Effector memory CD4-positive, alpha-beta T cell (primary cell): ENCODE measurements at places on chromosomes 6 and 20.
A peak's percentile ranks its signal among the peaks of the same experiment; 100 is the strongest.

DNA sequence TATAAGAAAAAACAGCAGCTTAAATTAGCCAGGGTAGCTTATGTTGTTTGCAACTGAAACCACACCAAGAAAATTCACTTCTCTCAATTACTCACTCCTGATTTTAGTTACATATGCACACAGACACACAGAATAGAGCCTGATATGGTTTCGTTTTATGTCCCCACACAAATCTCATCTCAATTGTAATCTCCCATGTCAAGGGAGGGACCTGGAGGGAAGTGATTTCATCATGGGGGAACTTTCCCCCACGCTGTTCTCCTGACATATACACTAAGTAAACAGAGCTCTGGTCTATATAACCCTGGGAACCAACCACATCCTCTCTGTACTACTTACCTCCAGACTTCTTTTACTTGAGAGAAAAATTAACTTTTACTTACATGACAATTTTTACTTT is 9.8 kb downstream of the OR12D1 start:
- no peak for DNase-seq

DNA sequence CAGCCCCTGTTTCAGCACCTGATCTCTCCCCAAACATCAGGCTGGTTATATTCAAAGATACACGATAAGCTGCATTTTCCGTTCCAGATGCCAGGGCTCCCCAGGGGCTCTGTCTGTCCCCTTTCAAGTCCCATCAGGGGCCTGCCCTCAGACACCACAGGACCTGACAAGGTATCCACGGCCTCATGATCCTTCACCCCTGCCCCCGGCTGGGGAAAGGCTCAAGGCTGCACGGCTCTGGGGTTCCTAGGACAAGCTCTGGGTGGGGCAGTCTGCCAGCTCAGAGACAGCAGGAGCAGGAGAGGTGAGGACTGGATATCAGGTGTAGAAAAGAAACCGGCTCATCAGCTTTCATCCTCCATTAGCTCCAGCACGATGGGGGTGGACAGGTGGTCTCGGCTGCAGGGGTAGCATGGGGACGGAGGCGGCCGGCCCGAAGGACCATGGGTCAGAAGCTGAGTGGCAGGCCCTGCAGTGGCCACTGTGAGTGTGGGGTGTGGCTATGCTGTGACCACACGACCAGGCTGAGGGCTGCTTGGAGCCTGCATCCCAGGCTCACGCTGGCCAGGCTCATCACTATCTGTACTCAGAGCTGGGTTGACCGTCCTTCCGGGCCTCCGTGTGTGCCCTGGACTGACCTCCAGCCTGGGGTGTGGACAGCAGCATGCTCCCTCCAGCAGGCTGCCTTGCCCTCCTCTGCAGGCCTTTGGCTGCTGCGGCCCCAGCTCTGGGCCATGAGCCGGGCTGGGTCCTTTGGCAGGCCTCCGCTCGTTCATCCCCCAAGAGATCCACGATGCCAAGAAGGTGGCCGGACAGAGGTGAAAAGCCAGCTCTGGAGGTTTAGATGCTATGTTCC is 386.2 kb downstream of the THBS2 start:
- no peak for DNase-seq

DNA sequence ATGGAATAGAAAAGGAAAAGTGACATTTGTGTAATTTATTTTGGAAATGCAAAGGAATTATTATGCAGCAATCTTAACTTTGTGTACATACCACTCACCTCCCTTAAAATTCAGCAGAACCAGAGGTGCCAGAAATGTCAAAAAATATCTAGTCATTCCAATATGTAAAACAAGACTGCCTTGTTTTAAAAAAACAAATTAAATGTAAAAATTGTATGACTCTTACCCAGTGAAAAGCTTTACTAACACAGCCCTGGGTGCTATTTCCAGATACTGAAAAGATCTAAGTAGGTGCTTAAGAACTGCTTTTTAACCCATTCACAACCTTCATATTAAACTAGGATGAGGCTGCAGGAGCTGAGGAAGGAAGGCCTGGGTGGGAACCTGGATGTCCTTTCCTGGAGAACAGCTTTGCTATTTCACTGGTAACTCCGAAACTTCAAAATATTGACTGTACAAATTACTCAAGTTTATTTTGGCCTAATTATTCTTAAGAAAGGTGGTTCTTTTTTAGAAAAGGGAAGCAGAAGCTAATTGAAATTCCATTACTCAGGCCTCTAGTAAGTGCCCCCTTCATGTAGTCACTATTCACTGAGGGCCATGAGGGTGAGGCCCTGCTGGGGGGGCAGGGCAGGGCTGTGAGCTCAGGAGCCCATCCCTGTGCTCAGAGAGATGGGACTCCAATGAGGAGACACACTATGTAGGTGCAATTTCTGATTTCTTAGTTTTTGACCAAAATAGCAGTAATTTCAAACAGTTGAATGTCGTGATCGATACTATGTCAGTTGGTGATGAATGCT is 139.6 kb downstream of the MAP3K4 start:
- no peak for DNase-seq

GRCh38 chr20:63101781-63102720 is 95.3 kb upstream of the BHLHE23 start:
- peak; percentile 42 for DNase-seq

DNA sequence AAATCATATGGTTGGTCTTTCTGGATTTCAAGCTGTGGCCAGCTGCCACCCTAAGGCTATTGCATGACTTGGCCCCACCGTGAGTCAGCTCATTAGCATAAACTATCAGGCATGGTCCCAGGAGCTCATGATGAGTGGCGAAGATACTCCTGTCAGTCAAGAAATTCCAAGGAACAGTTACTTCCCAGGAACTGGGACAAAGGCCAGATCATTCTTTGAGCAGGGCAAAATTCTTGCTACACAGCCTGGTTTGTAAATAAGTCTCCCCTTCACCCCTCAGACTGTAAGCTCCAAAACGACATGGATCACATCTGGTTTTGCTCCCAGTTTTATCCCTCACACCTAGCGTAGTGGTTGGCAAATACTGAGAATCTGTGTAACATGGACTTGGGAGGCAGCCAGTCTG is 33.0 kb upstream of the KIAA1586 start:
- no peak for DNase-seq

DNA sequence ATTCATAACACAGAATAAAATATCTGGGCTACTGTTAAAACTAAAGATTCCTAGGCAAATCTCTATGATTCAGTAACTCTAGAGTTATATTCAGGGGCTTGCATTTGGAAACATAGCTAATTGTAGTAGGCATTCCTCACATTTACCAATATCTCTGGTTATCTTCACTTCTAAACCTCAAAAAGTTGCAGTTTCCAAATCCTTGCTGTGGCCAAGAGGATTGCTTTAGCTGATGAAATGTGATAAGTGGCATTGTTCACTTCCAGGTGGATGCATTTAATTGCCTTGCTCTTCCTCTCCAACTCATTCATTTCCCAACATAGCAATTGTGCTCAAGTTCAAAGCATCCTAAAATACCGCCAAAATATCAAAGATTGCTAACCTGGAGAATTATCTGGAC is 246.6 kb downstream of the GRIK2 start:
- no peak for DNase-seq

- DNase-seq: no peak
These were observed 6.1 kb upstream of the RNF8 start for GRCh38 chr6:37347670-37348111.

DNA sequence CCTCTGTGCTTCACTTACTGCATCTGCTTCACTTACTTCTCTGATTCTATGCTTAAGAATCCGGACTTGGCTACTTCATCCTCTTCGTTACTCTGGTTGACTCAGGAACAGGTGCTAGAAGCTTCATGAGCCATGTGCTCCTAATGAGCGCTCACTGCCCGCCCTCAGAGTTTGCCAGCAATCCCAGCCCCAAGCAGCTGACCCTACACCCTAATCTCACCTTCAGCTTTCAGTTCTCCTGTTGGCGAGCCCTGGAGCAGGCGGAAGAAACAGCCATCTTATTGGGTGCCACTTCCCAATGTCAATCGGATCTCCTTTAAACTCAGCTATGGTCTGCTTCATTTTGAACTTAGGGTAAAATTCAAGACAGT is 61.3 kb downstream of the FOXA2 start:
- no peak for DNase-seq

DNA sequence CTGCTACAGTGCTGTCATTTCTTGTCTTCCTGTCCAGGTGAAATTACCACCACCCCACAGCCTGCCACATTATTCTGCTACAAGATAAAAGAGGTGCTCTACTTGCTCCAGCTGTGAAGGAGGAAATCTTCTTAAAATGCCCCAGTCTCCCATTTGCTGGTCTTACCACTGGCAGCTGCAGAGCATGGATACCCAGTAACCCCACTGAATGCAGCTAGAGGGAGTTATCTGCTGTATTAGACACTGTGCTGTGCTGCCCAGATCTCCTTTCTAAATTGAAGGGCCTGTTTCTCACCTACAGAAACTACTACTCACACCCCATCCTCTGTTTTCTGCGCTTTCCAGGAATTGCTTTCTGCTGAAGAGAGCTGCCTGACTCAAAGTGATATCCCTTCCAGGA is 517.8 kb downstream of the PKHD1 start:
- no peak for DNase-seq

- peak; percentile 53 for DNase-seq
These were observed 868 bp downstream of the SAMD10 start for GRCh38 chr20:63978319-63979228.

GRCh38 chr20:1927217-1927616 is 32.0 kb downstream of the SIRPA start:
- no peak for DNase-seq

DNA sequence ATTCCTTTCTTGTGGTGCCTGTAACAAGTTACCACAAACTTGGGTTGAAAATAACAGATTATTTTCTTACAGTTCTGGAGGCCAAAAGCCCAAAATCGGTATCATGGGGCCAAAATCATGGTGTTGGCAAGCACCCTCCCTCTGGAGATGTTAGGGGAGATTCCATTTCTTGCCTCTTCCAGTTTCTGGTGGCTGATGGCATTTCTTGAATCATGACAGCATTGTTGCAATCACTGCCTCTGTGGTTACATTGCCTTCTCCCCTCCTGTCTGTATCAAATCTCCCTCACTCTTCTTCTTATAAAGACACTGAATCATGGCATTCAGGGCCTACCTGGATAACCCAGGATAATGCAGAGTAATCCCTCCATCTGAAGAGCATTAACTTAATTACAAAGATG is 17.9 kb upstream of the TENT5A start:
- DNase-seq: no peak

DNA sequence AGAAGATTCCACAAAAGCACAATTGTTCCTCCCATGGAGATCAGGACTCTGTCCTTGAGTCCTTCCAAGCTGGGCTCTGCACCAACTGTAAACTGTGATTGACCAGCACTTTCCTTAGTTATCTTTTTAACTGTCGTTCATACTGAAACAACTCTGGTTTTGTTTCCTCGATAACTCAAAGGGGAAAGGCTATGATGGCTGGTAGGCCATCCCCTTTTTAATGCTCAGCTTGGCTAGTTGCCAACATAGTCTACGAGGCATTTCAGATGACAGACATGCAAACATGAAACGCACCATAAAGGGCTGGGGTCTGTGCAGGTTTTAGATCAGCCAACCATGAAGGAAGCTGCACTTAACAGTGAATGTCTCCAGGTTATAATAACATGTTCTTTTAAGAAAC is 497.1 kb upstream of the ARID1B start:
- no peak for DNase-seq

DNA sequence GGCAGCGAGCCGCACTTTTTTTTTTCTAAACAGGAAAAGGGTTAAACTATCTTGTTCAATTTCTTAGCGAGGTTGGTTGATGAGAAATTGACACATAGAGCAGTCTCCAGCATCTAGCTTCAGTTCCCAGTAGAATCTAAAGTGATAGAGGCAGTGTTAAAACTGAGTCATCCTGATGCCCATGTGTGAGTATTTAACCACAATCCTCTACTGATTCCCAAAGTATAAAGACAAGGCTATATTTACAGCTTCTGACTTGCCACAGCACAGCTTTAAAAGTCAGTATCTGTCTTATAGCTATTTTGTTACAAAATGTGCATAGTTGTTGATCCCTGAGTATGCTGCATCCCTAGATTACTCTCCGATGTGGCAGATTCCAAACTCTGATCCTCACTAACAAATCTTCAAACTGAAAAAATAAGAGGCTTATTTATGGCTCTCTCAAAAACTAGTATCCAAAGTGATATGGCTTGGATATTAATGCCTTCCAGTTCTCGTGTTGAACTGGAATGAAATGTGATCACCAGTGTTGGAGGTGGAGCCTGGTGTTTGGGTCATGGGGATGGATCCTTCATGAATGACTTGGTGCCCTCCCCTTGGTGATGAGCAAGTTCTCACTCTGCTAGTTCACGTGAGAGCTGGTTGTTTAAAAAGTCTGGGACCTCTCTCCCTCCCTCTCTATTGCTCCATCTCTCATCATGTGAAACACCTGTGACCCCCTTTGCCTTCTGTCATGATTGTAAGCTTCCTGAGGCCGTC is 13.1 kb upstream of the POPDC3 start:
- DNase-seq: no peak

- DNase-seq: no peak
These were observed 190.7 kb upstream of the UFL1 start for GRCh38 chr6:96330884-96331283.

DNA sequence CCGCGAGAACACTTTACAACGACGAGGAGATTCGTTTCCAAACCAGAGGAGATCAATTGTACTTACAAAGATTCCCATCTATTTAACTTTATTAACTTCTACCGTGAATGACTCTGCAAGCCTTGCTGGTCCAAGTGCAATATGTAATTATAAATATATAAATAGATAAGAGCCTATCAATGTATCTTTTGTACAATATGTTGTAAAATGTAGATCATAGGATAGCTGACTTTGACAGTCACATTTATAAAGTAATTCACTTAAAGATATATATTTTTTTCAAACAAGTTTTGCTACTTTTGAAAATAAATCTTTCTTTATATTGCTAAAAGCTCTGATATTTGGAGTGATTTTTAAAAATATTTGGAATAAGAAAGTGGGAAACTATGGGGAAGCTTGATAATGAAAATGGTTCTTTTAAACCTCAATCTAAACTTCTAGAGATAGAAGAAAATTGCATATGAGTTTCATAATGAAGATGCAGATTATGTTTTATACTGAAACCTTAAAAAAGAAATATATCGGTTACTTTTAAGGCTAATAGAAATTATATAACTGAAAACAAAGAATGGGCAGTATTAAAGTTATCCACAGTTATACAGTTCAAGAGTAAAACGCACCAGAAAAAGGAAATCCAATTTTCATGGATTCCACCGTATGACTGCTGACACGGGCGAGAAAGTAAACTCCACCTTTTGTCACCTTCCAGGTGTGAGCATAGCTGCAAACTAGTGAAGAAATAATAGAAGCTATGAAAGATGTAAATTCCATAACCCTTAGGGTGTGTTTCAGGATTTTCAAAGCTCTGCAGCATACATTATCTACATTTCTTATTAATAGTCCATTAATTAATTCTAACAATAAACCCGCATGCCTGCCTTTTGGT is 3.3 kb downstream of the TCF21 start:
- no peak for DNase-seq

- DNase-seq: no peak
These were observed 535.2 kb upstream of the ID4 start for GRCh38 chr6:19301980-19302379.

DNA sequence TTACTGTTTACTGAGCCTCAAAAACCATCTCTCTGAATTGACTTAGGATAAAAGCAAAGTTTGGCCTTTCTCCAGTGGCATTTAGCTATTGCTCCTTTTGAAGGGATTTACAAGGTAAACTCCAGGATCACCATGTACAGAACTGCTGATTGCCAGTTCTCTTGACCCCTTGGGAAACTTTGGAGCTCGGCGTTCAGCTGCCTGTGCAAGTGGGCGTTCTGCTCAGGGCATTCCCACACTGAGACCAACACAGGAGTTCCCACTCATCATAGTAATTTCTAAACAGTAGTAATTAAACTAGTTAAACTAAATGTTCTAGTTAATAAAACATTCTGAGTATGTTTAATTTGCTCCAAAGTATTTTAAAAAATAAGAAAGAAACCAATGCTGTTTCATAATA is 14.9 kb downstream of the KCNQ5 start:
- DNase-seq: no peak
